Kidney glomerular epithelial cell (primary cell): ENCODE measurements at places on chromosomes 7 and 10.

DNA sequence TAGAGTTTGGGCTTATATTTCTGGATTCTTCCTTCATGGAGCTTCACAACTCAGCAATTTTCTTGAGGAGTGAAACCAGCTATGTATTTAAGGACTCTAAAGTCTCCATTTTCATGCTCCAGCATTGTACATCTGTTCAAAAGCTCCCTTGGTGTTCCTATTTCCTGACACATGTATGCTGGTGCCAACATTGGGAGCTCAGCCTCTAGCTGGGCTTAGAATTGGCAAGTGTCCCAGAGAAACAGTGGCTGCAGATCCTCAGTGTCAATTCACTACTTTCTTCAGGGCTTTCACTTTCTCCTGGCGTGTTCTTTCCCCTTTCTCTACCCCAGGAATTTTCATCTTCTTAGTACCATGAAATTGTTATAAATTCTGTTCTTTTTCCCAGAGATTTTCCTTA is 103.1 kb downstream of the ZNF467 start:
- DNase-seq = no peak

GRCh38 chr7:107255602-107256001 is 86.8 kb downstream of the HBP1 start:
- DNase-seq = no peak

DNA sequence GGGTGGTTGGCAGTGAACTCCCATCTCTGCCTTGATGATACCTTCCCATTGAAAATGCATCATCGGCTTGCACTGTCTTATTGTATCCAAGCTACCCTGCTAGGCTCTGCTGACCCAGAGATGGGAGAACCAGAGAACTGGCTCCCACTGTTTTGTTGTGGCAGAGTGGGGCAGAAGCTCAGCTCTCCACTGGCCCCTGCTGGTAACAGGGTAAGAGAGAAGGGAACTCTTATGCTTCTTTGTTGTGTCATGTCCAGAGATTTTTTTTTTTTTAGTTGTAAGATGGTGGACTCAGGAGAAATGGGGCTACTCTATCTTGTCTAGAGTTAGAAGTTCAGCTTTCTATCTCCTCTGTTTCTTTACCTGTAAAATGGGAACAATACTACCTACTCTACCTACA is 100.5 kb upstream of the SDK1 start:
- peak; percentile 21 for DNase-seq

DNA sequence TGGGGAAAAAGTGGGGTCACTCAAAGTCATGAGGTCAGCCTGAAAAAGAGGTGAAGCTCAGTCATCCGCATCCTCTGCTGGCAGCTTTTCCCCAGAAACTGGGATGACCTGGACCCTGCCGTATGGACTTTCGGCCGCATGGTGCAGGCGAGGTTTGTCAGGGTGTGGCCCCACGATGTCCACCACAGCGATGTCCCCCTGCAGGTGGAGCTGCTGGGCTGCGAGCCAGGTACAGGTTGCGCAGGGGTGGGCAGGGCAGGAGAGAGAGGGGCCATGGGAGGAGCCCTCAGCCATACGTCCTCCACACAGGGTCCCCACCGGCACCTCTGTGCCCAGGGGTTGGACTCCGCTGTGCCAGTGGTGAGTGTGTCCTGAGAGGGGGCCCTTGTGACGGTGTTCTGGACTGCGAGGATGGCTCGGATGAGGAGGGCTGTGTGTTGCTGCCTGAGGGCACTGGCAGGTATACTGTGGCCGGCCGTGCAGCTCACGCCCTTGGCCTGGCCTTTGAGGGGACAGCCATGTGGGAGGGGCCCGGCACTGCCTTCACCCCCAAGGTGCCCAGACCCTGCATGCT is 23.0 kb upstream of the ZNF467 start:
- DNase-seq = no peak

DNA sequence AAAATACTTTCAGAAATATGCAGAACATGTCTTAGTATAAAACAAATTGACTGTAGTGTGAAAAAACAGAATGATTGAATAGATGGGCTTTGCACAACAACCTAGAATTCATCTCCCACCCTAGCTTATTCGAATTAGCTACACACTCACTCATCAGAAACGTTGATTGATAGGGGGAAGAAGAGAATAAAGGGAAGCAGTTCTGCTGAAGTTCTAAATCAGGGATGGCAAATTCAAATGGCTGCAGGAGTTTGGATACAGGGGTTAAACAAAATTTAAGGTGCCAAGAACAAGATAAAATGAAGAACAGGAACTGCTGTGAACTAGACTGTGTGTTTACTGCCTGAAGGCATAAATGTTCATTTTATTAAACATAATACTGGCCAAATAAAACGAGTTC is 9.0 kb downstream of the CD36 start:
- DNase-seq = no peak

DNA sequence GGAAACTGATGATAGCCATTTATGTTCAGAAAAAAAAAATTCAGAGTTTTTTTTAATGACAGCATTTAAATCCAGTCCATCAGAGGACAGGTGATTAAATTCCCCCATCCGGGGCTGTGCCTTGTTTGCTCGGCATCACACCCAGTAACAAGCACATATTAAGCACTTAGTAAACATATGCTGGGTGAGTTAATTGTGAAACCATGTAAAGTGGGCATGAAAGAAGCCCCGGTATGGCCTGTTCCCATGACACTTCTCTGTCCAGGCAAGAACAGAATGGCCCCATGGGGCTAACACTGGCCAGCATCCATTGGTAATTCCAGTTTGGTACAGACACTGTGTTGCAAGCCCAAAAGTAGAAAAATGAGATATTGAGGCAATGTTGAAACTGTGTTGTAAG is 220.8 kb upstream of the RNF32 start:
- no peak for DNase-seq

GRCh38 chr10:71780156-71780555 is 6.8 kb upstream of the VSIR start:
- no peak for DNase-seq

DNA sequence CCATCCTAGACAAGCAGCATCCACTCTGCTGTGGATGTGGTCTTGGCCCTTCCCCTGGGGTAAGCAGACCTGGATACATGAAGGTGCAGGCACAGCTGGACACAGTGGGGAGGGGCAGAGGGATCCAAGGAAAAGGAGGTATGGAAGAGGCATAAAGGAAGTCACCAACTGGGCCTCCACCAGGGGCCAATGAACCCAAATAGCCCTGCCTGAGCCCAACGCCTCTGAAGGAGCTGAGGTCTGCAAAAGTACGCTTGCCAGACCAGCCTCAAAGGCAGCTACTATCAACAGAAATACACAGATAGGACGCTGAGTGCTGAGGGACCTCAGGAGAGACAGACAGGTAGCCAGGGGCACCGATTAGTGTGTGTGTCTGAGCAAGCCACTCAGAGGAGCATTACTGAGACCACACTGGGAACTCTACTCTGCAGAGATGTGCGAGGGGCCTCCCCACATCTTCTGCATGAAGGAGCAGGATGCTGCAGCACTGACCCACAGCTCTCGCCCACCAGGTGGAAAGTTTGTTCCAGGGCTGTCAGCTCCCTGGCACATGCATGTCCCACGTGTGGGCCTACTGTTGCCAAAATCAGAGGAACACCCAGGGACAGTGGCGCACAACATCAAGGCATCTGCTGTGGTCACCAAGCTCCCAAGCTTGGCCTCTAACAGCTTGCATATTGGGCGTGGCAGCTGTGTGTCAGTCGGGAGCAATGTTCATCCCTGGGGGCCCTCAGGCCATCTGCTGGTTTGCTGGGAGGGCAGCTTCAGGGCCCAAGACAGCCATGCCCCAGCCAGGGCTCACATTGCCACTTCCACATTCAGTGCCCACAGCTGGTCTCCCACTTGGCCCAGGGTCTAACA is 40.0 kb downstream of the MKI67 start:
- DNase-seq = no peak

- DNase-seq = no peak
These were observed 155.0 kb upstream of the SEMA3C start for GRCh38 chr7:81073931-81074251.

- peak; percentile 8 for DNase-seq
These were observed 137.9 kb upstream of the MKI67 start for GRCh38 chr10:128263891-128264688.

DNA sequence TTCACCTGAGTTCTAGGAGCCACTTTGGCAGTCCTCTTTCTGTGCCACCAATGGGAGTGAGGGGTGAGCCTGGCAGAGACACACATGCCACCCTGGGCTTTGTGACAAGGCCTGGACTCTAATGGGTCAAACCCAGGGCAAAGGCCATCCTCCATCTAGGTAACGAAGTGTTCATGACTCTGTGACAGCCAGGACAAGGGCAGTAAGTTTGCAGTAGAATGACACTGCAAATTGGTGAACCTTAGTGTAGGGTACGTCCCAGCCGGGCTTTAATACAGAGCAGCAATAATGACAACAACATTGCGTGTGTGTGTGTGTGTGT is 43.3 kb downstream of the PAPSS2 start:
- DNase-seq = no peak

DNA sequence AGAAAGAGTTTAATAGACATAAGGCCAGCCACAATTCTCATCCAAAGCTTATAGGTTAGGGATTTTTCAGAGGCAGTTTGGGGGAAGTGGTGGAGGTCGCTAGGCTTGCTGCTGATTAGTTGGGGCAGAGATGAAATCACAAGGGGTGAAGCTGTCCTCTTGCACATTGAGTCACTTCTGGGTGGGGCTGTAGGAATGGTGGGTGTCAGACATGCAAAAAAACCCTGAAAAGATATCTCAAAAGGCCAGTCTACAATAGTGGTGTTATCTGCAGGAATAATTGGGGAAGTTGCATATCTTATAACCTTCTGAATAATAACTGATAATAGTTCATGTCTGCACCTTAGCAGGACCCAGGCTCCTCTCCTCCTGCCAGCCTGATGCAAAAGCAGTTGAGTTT is 2.1 kb downstream of the FAM24B start:
- no peak for DNase-seq

GRCh38 chr10:79184145-79184625 is 115.4 kb downstream of the ZMIZ1 start:
- DNase-seq = peak; percentile 96

DNA sequence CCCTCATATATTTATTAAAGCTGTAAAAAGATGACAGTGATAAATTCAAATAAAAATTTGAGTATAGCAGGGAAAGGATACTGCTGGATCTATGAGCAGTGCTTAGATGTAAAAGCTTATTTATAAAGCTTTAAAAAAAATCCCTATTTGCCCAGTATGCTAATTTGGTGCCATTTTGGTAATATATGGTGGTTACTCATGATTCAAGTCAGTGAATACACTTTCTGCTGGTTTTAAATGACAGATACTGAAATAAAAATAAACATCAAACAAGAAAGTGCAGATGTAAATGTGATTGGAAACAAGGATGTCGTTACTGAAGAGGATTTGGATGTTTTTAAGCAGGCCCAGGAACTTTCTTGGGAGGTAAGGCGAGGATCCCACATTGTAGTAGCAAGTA is 134.4 kb upstream of the SAMD8 start:
- no peak for DNase-seq

DNA sequence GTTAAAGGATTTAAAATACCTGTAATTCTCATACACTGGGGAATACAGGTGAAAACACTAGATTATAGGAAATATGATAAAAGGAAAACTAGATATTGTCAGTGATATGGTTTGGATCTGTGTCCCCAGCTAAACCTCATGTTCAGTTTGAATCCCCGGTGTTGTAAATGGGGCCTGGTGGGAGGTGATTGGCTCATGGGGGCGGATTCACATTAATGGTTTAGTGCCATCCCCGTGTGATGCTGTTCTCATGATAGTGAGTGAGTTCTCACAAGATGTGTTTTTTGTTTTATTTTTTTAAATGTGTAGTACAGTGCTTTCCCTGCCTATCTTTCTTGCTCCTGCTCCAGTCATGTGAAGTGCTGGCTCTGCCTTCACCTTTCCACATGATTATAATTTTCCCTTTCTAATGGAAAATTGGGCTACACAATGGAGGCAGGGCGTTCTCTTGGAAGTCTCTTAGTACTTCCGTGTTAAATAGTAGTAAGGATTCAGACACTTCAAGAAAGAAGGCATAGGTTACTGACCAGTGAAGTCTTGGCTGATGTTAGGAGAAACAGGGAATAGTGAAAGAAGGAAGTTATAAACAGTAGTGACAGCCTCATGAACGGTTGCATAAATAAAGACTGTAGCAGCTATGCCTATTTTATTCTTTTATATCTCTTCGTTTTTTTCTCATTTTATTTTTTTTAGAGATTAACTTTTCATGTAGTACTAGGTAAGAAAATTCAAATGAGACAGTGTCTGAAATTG is 386.4 kb downstream of the SUGCT start:
- DNase-seq = no peak

GRCh38 chr7:133815611-133816210 is 311.4 kb upstream of the LRGUK start:
- DNase-seq = no peak

GRCh38 chr7:75571209-75571608 is 79.1 kb downstream of the SPDYE5 start:
- DNase-seq = no peak

DNA sequence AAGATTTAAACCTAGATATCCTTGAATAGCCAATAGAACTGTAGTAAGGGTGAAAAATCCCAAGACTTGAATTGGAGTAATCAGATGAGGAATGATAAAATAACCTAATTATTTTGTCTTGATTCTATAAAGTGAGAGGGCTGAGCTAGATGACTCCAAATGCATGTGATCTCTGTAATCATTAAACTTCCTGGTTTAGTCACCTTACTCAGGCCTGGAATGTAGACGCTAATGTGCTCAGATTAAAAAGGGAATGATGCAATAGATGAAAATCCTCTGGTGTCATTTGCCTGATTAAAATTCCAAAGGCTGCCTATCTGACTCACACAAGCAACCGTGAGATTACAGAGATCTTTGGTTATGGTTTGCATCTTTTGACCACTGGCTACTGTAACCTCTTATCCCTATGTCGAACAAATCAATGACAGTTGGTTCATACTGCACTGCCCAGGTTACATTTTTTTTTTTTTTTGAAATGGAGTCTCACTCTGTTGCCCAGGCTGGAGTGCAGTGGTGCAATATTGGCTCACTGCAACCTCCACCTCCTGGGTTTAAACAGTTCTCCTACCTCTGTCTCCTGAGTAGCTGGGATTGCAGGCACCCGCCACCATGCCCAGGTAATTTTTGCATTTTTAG is 2.9 kb upstream of the HKDC1 start:
- peak; percentile 99 for DNase-seq

DNA sequence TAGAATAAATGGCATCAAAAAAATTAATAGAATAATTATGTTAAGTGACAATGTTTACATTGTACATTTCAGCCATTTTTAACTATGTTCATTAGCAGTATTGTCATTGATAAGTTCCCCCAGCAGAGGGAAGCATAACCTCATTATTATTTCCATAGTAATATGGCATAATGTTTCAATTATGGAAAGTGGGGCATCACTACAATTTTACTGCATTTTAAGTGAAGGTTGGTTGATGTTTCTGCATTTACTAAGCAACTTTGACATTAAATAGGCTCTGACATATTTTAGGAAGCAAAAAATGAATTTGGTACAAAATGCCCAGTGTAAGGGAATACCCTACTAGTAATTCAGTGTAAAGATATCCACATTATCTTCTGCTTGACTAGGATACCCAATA is 218.3 kb downstream of the SEMA3A start:
- DNase-seq = peak; percentile 13
